ENCODE measurements at places on chromosomes 16 and 17. TPM values are rescaled to one million over a fixed set of nuclear protein-coding genes. Genes with fewer than 3 reads are reported as not detected.
A peak's percentile ranks its signal among the peaks of the same experiment; 100 is the strongest.

GRCh38 chr17:49910094-49910857 is 58.7 kb upstream of the DLX4 start:
- no peaks in the 10 kb centered on the region for H3K36me3 ChIP-seq
- peaks cover 54% of the 10 kb centered on the region for H3K27me3 ChIP-seq
- no peak overlapping the region for H3K27ac ChIP-seq
- DNase-seq, result no peak
- peaks cover 4% of the 10 kb centered on the region for H3K4me1 ChIP-seq

MT1M gene
- not detected for total RNA-seq

GRCh38 chr17:82396601-82397435 is 21.3 kb upstream of the HEXD start:
- peak overlapping the region; percentile 9 for H3K27ac ChIP-seq
- H3K4me1 ChIP-seq, result peaks cover 17% of the 10 kb centered on the region
- no peak overlapping the region for H3K4me3 ChIP-seq
- DNase-seq, result no peak
- H3K36me3 ChIP-seq, result peaks cover 9% of the 10 kb centered on the region
- H3K27me3 ChIP-seq, result no peaks in the 10 kb centered on the region

GRCh38 chr17:56812901-56813388 is 20.8 kb downstream of the C17orf67 start:
- DNase-seq, result no peak
- no peak overlapping the region for H3K4me3 ChIP-seq
- no peaks in the 10 kb centered on the region for H3K36me3 ChIP-seq
- peaks cover 5% of the 10 kb centered on the region for H3K27me3 ChIP-seq
- no peaks in the 10 kb centered on the region for H3K4me1 ChIP-seq

- DNase-seq, result no peak
- no peak overlapping the region for H3K27ac ChIP-seq
- H3K36me3 ChIP-seq, result no peaks in the 10 kb centered on the region
- no peak overlapping the region for H3K4me3 ChIP-seq
- H3K27me3 ChIP-seq, result no peaks in the 10 kb centered on the region
- H3K4me1 ChIP-seq, result peaks cover 9% of the 10 kb centered on the region
Observed at GRCh38 chr16:14098081-14098480, 27.0 kb downstream of the MRTFB start.

RPL26 gene
- 1,747 TPM for total RNA-seq

GSG1L gene
- total RNA-seq, result 0.08 TPM

DNA sequence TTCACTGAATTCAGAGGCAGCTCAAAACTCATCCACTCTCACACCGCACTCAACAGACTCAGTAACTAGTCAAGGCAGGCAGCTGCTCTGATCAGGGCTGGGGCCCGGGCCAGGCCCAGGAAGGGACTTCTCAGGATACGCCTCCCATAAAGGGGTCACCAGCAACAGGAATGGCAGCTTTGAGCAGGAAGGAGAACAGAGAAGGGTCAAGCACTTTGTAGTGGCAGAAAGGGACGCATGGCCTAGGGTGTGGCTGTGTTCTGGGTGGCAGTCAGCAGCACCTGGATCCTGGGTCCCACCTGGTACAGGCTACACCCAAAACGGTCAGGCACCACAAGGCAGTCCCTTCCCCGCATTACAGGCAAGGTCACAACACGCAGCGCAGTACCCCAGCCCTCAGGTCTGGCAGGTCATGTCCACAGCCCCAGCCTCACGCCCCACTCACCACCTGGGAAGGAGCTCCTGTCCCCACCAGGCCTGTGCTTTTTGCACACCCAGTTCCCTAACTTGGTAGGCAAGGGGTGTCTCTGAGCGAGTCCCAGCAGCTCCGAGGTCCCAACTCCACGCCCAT is 99.7 kb downstream of the ZNF778 start:
- H3K27me3 ChIP-seq, result no peaks in the 10 kb centered on the region
- peak overlapping the region; percentile 76 for H3K4me3 ChIP-seq
- peaks cover 64% of the 10 kb centered on the region for H3K36me3 ChIP-seq
- peaks cover 98% of the 10 kb centered on the region for H3K4me1 ChIP-seq
- peak overlapping the region; percentile 100 for H3K27ac ChIP-seq
- no peak for DNase-seq

C17orf107 gene
- 1.1 TPM for total RNA-seq

GRCh38 chr17:44053125-44053872 is 13.2 kb downstream of the LSM12 start:
- H3K27ac ChIP-seq, result no peak overlapping the region
- peaks cover 29% of the 10 kb centered on the region for H3K36me3 ChIP-seq
- no peaks in the 10 kb centered on the region for H3K27me3 ChIP-seq
- DNase-seq, result no peak
- H3K4me1 ChIP-seq, result no peaks in the 10 kb centered on the region
- H3K4me3 ChIP-seq, result no peak overlapping the region
